Motor neuron (in vitro differentiated cells): ENCODE measurements at places on chromosomes 3 and 15. TPM values are rescaled to one million over a fixed set of nuclear protein-coding genes. Genes with fewer than 3 reads are reported as not detected.

The CFAP44 gene
- total RNA-seq: 12.0 and 13.2 TPM in 2 replicates

The MRAS gene
- 150 and 153 TPM in 2 replicates for total RNA-seq

The SRGAP3 gene
- 77.2 and 77.7 TPM in 2 replicates for total RNA-seq

The PP2D1 gene
- 0.42 and 0.46 TPM in 2 replicates for total RNA-seq

The GOLIM4 gene
- 130 and 167 TPM in 2 replicates for total RNA-seq

The ACTC1 gene
- total RNA-seq: not detected in 2 replicates

The UBL7 gene
- 45.6 and 47.1 TPM in 2 replicates for total RNA-seq

The CD96 gene
- 0.06 TPM in 1 of 2 replicates, not detected in the other for total RNA-seq

DNA sequence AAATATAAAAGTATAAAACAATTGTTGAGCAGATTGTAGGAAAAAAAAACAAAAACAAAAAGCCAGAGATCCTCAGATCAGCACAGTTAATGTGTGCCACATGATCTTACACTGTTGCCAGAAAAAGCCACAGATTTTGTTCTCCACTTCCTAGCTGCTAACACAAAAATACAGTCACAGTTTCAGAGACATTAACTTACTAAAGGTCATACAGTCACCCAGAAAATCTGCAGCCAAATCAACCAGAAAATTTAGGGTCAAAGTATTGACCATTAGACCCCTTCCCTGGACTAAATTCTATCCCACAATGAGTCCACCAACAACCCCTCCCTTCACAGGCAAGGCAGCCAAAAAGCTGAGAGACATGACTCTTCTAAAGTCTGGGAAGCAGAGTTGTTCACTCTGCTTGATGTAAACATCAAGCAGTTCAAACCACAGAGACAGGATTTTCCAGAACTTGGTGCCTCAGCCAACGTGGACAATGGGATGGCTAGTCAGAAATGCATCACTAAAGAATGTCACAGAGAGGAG, 59.1 kb downstream of the SST start:
- ATAC-seq: no peak

GRCh38 chr15:64883997-64884511, 27.6 kb upstream of the ANKDD1A start:
- peak; percentile 93 for ATAC-seq

GRCh38 chr3:6928064-6928463, 67.1 kb downstream of the GRM7 start:
- ATAC-seq: no peak

DNA sequence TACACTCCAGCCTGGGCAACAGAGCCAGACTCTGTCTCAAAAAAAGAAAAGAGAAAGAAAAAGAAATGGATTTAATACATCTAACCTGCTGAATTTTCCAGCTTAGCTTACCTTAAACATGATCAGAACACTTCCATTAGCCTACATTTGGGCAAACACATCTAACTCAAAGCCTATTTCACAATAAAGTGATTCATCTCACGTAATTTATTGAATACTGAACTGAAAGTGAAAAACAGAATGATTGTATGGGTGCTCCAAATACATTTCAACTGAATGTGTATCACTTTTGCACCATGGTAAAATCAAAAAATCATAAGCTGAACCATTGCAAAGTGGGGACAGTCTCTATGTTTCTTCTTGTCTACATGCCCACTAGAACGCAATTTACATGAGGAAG, 9.0 kb downstream of the PIK3R4 start:
- ATAC-seq: no peak

DNA sequence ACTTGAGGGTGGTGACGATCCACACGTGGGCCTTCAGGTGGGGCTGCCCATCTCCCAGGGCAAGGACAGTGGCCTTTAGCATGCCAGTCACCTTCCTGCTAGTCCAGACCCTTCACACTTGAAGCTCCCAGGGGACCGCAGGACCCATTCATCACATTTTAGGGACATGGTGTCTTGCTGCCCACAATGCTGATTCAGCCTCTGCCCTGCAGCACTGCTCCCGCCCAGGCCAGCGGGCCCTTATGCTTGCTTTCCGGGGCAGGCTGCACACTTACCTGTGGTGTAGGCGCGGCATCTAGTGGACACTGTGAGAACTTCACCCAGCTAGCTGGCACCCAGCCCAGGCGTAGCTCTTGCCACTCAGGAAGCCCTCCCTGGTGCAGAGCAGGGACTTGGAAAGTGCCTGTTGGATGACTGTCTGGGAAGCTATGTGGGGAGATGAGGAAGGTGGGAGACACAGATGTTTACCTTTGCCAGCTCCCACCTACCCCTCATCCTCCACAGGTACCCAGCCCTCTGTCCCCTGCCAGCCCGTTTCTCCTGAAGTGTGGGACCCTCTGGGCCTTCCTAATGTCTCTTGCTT, 26.3 kb upstream of the NR2C2 start:
- ATAC-seq: peak; percentile 94

DNA sequence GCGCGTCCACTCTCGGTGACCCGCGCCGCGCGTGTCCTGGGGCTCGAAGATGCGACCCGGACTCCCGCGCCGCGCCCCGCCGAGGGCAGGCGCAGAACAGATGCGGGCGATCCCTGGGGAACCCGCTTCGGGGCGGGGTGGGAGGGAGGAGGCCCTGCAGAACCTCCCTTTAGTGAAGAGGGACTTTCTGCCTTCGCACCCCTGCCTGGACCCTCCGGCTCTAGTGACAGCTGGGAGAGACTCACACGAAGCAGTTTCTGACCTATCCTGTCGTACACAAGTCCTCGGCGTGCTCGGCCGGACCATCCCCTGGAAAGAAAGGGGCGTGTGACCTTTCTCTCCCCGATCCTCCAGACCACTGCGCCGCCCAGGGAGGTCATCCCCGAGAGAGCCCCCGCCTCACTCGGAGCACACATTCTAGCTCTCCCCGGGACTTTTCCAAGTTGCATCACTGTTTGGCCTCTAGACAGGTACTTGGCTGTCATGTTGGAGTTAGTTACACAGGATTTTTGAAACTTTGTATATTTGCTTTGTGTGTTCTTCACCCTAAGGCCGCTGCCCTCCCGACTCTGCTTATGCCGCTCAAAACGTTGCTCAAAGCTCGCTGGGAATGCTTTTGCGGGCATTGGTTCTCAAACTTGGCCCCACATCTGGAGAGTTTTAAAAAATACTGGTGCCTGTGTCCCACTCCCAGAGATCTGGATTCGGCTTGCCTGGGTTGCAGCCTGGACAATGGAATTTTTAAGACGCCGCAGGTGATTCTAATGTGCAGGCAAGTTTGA, 582 bp downstream of the CGNL1 start:
- peak; percentile 73 for ATAC-seq

DNA sequence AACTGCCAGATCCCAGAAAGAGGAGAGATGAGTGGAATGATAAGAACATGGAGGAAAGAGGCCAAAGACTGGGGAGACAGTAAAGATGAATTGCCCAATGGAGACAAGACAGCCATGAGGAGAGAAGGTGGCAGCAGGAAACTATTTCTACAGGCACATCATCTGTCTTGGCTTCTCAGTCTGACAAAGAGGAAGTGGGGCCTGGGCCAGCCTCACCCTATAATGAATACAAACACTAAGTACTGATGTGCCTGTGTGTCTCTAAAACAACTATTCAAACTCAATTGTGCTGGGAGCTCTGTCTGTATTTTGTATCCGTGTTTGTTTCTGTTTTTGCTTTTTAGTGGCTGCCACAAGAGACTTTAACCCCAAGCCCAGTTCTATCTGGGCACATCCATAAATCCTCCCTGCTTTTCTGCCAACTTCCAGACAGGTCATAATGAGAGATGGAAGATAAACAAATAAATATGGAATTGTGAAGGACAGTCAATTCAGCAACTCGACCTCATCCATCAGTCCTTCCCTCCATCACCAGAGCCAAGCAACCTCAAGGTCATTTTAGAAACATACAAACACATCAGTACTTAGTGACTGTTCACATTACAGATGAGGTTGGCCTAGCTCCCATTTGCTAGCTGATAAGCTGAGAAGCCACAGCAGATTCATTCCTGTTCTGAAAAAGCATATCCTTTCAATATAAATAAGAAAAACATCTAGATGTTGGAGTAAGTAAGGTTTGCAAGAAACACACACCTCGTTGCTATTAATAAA, 116.7 kb downstream of the CADPS start:
- no peak for ATAC-seq

DNA sequence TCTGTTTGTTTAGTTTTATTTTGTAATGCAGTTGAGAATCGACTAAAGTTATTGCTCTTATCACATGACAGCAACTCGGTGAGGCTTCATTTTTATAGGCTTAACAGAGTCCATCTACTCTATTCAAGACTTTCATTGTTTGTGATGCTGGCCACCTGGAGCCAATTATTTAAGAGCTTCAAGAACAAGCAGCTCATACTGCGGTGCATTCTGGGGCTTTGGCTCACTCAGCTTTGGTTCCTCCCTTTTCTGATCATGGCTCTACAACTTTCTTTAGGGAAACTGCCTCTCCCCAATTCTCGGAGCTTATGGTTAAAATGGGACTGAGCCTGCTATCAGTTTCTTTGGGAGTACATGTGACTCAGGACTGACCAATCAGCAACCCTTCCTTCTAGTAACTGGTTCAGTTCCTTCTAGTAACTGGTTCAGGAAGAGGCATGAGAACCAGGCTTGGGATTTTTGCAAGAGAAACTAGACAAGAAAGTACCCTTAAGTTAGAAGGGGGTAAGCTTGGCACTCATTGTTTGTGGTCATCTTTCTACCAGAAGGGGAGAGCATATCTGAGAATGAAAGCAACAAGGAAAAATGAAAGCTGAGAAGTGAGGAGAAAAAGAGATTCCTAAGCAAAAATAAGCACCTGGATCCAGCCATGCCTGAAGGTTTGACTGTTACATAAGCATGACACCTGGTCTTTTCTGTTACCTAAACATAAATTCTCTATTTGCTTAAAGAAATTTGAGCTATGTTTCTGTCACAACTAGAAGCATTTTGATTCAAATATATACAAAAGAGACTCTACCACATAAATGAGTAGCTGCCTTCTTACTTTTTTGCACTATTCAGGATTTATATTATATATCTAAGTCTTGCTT, 24.1 kb upstream of the ARHGEF3 start:
- no peak for ATAC-seq

DNA sequence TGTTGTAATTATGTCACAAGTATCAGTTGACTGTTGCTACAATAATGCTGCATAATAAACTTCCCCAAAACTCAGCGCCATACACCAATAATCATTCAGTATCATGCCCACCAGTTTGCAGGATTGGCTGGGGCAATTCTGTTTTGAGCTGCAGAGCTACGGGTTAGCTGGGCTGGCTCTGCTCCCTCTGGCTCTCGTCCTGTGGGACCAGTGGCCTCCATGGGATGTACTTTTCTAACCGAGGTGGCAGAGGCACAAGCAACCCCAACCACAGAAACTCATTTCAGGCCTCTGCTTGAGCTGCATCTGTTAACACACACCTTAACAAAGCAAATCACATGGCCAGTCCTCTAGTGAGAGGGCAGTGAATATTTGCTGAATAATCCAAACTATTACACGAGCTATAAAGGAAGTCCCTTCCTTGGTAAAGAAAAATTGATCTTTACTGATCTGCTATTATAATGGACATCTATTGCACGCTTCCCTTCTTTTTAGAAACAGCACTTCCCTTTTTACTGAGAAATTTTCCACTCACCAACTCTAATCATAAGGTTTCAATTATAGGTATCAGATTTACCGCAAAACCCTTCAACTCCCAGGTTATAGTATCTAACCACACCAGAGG, 10.9 kb upstream of the BCL2A1 start:
- ATAC-seq: no peak

DNA sequence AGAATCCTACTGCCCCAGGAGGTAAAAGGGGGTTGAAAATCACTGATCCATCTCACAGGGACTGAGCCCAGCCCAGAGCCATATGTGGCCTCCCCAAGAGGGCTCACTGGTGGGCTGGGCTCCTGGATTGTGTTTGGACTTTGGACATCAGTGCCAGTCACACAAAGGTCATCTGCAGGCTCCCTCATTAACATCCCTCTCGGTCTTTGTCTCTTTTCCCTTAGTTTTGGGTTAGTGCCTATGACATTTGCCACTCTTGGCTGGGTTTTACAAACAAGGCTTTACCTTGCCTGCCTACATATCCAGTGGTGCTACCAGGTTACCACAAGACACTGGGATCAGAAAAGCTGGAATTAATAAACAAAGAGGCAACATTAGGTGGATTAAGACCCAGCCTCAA, 27.9 kb downstream of the IFT122 start:
- ATAC-seq: no peak

DNA sequence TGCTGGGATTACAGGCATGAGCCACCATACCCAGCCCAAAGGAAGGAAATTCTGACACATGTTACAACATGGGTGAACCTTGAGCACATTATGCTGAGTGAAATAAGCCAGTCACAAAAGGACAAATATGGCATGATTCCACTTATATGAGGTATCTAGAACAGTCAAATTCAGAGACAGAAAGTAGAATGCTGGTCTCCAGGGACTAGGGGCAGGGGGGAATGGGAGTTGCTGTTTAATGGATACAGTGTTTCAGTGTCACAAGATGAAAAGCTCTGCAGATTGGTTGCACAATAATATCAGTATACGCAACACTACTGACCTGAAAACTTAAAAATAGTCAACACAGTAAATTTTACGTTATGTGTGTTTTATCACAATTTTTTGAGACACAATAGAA, 4.1 kb downstream of the SPATA12 start:
- ATAC-seq: no peak

DNA sequence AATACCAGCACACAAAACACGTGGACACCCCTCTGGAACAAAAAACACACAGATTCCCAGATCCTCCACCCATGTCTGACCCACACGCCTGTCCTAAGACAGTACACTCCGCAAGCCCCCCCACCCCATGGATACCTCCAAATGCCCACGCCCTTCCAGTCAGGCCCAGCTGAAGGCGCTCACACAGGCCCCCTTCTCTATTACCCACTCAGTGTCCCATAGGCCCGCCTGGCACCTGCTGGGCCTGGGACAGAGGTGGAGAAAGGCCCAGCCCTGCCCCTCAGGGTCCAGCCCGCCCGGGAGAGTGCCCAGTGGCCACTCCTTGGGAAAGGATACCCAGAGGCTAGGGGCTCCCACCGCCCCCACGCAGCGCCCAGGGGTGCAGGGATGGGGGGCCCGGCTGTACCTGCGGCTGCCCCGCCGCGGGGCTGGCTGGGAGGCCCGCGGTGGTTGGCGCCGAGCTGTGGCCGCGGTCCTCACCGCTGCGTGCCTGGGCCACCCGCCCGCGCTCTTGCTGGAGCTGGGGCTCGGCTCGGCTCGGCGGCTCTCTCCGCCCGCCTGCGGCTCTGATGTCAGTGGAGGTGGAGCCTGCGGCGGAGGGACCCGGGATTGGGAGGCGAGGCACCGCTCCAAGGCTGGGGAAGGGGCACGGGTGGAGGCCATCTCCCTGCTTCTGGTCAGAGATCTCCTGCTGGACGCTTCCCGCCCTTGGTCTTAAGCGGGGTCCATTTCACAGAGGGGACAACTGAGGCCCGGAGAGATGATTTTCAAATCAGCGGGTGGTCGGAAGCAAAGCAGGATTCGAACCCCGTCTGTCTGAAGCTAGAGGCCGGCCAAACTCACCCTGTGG, at the start of gene CAMK1:
TSS of gene CAMK1 (minus strand) at position 522 of the 850 bp plus-strand sequence. CDS start 2,198 bp downstream, outside the sequence.
- ATAC-seq: peak; percentile 90

DNA sequence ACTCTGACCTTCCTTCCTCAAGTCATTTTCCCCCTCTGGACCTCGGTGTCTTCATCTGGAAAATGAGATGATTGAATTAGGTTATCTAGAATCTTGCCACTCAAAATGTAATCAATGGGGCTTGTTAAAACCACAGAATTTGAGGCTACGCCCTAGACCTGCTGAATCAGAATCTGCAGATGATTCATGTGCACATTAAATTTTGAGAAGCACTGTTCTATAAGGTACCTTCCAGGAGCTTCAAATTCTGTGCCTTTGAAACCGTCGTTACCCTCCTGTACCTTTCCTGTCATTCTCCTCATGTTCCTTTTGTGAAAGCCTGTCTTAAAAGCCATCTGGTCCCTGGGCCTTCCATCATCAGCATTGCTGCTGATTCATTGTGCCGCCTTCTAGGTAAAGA, 172.4 kb upstream of the TOPAZ1 start:
- no peak for ATAC-seq
